ENCODE measurements at places on chromosomes 12 and 14.

DNA sequence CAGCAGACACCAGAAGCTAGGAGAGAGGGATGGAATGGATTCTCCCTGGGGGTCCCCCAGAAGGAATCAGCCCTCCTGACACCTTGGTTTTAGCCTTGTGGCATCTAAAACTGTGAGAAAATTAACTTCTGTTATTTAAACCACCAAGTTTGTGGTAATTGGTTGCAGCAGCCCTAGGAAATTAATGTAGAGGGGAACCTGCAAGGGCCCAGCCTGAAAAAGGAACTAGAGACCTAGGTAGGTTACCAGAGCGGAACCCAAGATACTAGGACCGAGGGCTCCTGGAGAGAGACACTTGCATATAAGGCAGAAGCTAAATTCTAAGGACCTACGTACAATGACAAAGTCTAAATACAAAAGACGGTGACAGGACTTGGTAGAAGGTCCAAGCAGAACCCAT, 8.1 kb upstream of the DENND5B start:
- DNase-seq = no peak

DNA sequence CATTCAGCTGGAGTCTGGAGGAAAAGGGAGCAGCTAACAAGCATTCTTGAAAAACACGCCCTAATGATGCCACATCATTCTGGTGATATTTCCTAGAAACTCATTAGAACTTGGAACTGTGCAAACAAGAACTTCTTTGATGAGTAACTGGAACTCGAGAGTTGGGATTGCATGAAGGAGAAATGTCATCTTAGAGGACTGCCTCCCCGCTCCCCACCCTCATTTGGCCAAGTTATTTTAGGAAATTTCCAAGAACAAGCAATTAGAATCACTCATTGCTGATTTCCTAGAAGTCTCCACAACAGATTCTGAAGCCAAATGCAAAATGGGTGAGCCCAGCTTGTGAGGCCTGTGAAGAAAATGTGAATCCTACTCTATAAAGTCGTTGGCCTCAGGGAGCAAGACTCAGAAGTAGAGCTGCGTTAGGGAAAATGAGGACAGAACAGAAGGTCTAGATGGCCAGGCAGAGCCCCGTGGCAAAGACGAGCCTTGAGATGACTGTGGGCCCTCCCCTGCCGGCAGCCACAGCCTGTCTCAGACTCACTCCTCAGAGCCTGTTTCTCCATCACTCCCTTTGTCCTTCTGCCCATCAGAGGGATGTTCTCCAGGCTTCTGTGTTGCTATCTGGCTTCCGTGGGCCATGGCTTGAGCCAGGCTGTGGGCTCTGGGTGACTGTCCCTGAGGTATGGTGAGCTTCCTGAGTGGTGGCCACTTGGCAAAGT, 38.4 kb downstream of the RTL1 start:
- DNase-seq = no peak

DNA sequence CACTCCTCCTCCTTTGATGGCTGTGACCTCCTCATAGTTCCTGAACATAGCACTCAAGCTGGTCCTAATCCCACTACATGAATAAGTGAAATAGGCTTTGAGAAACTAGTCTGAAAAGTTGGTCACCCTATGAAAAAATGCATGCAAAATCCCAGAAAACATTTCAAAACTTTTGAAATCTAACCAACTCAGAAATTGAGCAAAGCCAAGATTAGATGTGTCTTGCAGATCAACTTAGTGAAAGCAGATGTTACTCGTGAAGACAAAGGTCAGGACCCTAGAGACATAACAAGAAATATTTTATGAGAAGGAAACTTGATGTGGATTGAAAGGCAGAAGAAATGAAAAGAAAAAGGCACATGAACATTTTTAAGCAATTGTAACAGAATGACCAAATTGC, 63.3 kb downstream of the TSHR start:
- DNase-seq = no peak

GRCh38 chr12:105823810-105824209, 314.9 kb downstream of the NUAK1 start:
- DNase-seq = no peak

DNA sequence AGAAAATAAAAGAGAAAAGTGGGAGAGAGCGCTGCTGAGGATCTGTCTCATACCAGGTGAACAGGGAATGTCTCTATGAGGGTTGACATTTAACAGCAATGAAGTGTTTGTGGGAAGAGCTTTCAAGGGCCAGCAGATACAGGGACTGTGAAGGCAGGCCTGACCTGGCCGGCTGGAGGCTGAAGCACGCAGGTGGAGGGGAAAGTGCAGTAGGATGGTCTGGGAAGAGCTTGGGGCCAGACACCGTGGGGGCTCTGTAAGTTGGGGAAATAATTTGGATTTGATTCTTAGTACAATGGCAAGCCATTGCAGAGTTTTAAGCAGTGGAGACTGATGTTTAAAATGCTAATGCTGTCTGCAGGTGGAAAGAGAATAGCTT, 23.8 kb upstream of the DHRS2 start:
- no peak for DNase-seq

DNA sequence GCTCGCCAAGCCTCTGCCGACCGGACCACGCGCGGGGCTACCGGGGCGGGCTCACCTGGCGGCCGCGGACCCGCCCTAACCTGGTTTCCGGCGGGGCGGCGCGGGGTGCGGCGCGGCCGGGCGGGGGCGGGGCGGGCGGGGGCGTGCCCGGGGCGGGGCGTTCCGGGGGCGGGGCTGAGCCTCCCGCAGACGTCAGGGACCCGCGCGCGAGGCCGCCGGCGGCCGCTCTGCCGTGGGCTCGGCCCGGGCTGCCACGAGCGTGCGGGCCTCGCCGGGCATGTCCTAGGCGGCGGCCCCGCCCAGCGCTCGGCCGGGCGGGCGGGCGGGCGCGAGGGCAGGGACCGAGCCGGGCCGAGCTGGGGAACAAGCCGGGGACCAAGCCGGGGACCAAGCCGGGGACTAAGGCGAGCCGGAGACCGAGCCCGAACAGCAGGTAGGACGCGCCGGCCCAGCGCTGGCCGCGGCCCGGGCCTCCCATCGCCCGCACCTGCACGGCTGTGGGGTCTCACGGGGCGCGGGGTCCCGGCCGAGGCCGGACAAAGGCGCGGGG, at the start of gene CEP170B:
Gene CEP170B (plus strand): TSS at position 188 of the 550 bp plus-strand sequence. CDS start 3,183 bp downstream, outside the sequence.
- DNase-seq = no peak

DNA sequence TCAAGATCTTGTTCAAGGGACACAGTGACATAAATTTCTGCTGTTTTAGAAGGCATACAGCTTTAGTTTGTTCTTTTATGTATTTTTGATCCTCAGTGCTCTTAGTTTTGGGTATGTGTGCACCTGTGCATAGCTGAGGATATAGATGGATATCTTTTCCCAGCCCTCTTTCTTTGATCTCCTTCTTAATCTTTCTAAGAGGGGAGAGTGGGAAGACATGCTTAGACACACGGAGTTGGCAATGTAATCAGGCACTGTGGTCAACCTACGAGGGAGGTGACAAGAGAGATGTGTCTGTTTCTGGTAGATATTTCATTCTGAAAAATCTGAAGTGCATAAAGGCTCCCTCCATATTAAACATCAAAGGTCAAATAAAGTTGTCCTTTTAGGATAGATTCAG, 340.6 kb downstream of the TMEM132D start:
- DNase-seq = no peak

GRCh38 chr12:43102546-43103264, 449.3 kb downstream of the ADAMTS20 start:
- DNase-seq = no peak

DNA sequence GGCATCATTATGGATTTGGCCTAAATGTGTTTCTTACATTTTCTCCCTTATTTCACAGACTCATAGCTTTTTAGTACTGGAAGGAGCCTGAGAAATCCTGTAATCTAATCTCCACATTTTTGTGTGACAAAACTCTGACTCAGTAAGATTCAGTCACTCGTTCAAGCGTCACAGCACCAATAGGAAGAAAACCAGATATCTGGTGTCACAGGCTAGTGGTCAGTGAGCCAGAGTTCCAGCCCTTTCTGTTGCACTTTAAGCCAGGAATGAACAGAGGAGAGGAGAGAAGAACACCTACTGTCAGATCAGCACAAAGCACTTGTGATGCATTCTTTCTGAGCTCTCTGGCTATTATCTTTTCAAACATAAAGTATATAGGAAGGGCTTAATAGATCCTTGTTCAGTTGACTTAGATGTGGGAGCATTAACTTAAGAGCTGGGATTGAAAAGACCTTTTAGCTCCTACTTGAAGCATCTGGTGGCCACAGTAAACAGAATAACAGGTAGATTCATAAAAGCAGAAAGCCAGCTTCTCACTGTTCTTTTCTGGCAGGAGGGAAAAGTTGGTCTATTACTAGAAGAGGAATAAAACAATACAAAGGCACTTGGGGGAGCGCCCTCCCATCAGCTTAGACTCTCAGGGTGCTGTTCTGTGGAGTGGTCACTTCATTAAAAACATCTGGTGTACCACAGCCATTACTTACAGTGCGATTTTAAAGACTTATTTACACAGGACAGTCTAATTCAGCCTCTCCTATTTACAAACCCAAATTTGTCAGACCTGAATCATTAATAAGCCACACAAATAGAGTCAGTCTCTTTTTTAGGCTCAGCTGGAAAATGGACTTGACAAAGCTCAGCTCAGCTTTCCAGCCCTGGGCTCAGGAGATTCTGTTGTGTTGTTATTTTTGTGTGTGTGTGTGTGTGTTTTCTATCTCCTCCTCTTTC, 12.2 kb upstream of the NID2 start:
- no peak for DNase-seq

DNA sequence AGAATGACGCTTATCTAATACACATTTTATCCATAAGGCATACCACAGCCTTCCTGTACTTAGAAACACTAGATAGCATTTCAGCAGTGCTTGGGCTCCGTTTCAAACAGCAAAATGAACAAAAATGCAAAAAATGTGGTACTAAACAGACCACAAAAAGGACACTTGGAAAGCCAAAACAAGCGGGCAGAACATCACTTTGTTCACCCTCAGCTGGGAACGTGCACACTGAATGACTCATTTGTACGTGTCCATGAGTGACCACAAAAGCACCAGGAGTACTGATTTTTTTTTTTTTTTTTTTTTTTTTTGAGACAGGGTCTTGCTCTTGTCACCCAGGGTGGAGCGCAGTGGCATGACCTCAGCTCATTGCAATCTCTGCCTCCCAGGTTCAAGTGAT, 8.9 kb upstream of the FOXN3 start:
- no peak for DNase-seq

GRCh38 chr12:5556033-5556614, 124.2 kb downstream of the NTF3 start:
- DNase-seq = no peak

DNA sequence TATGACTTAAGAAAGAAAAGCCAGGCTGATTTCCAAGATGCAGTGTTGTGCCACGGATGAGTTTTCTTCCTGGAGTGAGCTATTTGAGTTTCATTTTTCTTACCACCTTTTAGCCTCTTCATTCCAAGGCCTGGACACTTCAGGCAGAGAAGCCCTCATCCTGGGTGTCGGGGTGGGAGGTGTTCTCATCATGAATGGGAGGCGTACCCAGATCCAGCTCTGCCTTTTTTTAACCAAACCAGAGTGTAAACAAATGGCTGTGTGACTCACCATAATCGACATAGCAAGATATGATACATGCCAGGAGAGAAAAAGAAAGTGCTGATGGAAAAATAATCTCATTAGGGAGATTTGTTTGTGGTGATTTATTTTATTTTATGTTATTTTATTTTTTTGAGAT, 79.9 kb downstream of the ARF6 start:
- no peak for DNase-seq

DNA sequence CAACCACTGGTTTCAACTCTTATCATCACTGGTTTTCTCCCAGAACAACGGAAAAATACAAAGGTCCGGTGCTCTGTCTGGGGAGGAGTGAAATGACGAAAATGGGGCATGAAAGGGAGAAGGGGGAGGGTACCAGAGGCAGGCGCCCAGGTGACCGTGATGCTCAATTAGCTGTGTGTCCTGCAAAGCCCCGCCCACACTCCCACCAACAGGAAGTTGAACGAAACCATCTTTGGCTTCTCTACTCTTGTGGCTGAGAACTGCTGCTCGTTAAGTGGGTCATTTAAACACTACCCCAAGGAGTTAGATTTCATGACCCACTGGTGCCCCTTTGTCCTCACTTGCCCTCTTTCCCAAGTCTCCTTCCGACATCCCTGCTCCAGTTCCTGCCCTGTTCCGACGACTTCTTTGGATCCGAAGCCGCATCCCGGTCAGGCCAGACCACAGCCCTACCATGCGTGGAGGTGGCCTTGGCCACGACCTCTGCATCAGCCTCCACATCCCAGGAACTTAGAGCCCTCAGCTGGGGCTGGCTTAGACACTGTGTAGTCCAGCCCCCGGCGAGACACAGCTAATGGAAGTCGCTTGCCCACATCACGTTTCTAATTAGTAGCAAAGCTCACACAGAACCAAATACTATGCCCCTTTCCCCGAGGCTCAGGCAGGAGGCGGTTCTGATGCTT, 11.4 kb upstream of the LRTM2 start:
- DNase-seq = no peak

GRCh38 chr12:13250416-13250815, 53.9 kb downstream of the EMP1 start:
- DNase-seq = no peak

GRCh38 chr12:1838994-1839365, 18.6 kb downstream of the LRTM2 start:
- DNase-seq = no peak

DNA sequence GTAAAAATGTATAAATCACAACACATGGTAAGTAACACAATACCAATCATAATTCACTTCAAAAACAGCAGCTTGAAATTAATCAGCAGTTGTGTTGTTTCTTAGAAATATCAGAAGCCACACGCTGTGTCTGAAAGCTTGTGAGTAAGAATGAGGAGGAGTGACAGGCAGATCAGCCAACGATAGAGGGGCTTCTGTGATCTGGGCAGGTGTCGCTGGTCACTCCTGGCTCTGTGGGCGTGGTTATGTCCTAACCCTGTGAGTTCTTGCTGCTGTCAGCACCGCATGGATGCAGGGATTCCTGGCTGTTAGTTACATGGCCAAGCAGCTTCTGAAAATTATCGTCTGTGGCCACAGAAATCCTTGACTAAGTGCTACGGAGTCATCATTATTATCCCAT, 123.4 kb downstream of the SLC25A47 start:
- no peak for DNase-seq

DNA sequence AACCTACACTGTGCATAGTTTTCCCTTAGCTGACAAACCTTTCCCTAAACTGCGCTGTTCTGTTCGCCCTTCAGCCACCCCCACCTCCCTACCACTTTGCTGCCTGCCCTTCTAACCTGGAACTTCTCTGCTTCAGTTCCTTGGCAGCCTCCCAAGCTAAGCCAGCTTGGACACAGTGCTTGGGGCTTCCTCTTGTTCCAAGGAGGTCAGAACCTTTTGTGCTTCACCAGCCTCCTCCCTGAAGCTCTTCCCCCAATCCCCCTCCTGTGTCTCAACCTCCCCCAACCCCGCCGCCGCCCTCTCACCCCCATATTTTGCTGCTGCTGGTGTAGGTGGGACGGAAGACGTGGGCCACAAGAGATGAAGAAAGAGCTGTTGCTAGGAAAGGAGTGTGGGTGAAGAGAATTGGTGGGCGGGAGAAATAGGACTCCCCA, 8.1 kb upstream of the RIC8B start:
- no peak for DNase-seq

GRCh38 chr14:91047174-91047753, 13.2 kb downstream of the RPS6KA5 start:
- DNase-seq = no peak

All from stimulated activated CD8-positive, alpha-beta memory T cell treated with anti-CD3 and anti-CD28 coated beads, Interleukin-4, amount 100 ng/mL, for 1 hour (primary cell).